ENCODE measurements at places on chromosomes 6 and 20. TPM values are rescaled to one million over a fixed set of nuclear protein-coding genes. Genes with fewer than 3 reads are reported as not detected.

The LHFPL5 gene
- not detected for total RNA-seq

The RUNX2 gene
- 7.2 TPM for total RNA-seq

The CYP21A2 gene
- 1.6 TPM for total RNA-seq

The CPXM1 gene
- 23.1 TPM for total RNA-seq

The FOXS1 gene
- not detected for total RNA-seq

The CAP2 gene
- 3.9 TPM for total RNA-seq

The NFS1 gene
- total RNA-seq: 31.7 TPM

GRCh38 chr6:54445207-54445606 is 137.0 kb downstream of the TINAG start:
- H3K36me3 ChIP-seq: no peaks in the 10 kb centered on the region
- no peaks in the 10 kb centered on the region for H3K4me1 ChIP-seq

GRCh38 chr6:20998748-20999448 is 464.6 kb downstream of the CDKAL1 start:
- no peaks in the 10 kb centered on the region for H3K36me3 ChIP-seq
- DNase-seq: no peak
- H3K4me3 ChIP-seq: no peak overlapping the region
- H3K4me1 ChIP-seq: no peaks in the 10 kb centered on the region
- no peak overlapping the region for H3K27ac ChIP-seq

DNA sequence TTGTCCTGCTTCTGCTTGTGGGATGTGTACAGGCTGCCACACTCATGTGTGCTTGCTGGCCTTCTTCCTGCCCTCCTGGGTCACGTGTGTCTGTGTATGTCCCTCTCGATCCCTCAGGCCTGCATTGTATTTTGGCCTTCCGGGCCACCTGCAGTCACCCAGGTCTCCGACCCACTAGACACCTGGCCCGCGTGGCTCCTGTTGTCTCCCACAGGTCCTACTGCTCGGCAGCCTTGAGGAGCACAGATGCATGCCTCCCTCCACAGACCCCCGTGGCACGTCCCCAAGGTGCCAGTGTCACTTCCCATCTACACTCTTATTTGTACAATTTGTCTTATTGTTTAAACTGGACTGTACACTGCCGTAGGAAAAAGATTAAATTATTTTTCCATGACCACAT is 43.1 kb downstream of the FOXC1 start:
- no peak for DNase-seq
- no peaks in the 10 kb centered on the region for H3K27me3 ChIP-seq
- no peak overlapping the region for H3K4me3 ChIP-seq
- no peaks in the 10 kb centered on the region for H3K4me1 ChIP-seq
- H3K27ac ChIP-seq: no peak overlapping the region

- peaks cover 5% of the 10 kb centered on the region for H3K36me3 ChIP-seq
- no peaks in the 10 kb centered on the region for H3K27me3 ChIP-seq
- no peak overlapping the region for H3K4me3 ChIP-seq
- no peaks in the 10 kb centered on the region for H3K4me1 ChIP-seq
These were observed 19.7 kb downstream of the FAM217A start for GRCh38 chr6:4059115-4059777.

- no peak overlapping the region for H3K27ac ChIP-seq
- no peaks in the 10 kb centered on the region for H3K4me1 ChIP-seq
- H3K4me3 ChIP-seq: no peak overlapping the region
- H3K36me3 ChIP-seq: no peaks in the 10 kb centered on the region
- DNase-seq: no peak
These were observed 60.6 kb downstream of the ANKS1A start for GRCh38 chr6:34949636-34950035.

DNA sequence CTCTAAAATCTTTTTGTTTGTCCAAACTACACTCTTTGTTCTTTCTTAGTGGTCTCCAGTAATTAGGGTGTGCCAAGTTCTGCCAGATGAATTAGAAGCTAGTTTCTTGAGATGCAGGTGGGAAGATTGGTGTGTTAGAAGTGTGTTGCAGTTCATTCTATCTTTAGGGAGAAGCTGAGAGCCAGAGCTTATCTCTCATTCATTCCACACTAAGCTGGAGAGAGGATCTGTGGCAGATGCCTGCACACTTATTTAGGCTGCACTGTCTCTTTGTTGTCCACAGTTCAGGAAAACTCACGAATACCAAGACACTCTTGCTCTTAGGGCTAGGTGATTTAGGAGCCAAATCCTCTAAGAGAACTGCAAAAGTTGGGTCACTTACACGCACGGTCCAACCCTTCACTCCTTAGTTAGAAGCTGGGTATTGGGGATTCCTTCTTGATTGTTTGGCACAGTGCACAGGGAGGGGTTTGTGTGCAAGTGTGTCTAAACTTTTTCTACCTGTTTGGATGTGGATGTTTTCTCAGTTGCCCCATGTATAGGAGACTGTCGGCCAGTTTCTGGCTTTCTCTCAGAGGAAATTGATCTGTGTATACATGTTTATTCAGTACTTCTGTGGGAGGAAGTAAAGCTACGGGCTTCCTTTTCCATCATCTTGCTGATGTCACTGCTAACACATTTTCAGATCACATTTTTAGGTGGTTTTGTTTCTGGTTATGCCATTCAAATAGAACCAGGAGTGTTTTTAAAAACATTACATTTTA is 49.5 kb downstream of the SMAP1 start:
- no peak overlapping the region for H3K4me3 ChIP-seq
- DNase-seq: no peak
- H3K4me1 ChIP-seq: no peaks in the 10 kb centered on the region
- H3K36me3 ChIP-seq: no peaks in the 10 kb centered on the region
- H3K27me3 ChIP-seq: no peaks in the 10 kb centered on the region

DNA sequence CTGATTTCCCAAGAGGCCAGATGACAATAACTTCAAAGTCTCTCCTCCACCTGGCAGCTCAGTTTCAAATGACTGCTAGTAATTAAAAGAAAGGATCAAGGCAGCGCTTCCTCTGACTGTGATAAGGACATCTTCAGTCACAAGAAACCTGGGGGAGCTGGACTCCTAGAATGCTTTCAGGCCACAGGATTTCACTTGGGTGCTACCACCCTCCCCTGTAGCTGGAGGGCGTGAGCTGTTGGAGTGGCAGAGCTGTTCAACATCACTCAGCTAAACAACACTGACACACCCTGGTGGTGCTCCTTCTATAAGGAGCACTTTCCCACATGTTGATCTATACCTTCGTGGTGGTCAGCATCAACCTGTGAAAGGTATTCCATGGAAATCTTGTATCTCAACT is 2.2 kb upstream of the CNR1 start:
- H3K27ac ChIP-seq: no peak overlapping the region
- H3K27me3 ChIP-seq: peaks cover 40% of the 10 kb centered on the region
- DNase-seq: no peak
- H3K36me3 ChIP-seq: no peaks in the 10 kb centered on the region
- no peaks in the 10 kb centered on the region for H3K4me1 ChIP-seq

GRCh38 chr6:68776354-68776753 is 141.3 kb downstream of the ADGRB3 start:
- DNase-seq: no peak
- H3K4me3 ChIP-seq: no peak overlapping the region
- H3K27ac ChIP-seq: no peak overlapping the region
- no peaks in the 10 kb centered on the region for H3K27me3 ChIP-seq
- H3K4me1 ChIP-seq: no peaks in the 10 kb centered on the region
- H3K36me3 ChIP-seq: no peaks in the 10 kb centered on the region

DNA sequence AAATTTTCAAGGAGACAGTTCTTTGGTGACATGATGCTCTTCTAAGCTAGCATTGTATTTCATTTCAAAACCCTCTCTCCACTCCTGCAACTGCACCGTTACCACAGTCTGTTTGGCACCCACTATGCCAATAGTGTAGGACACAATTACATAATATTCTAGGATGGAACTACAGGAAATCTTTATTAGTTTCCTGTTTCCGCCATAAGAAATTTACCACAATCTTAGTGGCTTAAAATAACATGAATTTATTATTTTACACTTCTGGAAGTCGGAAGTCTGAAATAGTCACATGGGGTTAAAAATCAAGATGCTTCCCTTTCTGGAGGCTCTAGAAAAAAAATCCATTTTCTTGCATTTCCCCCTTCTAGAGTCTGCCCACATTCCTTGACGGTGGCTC is 733.1 kb downstream of the HDGFL1 start:
- H3K4me1 ChIP-seq: no peaks in the 10 kb centered on the region
- H3K36me3 ChIP-seq: peaks cover 4% of the 10 kb centered on the region
- no peak for DNase-seq
- no peak overlapping the region for H3K4me3 ChIP-seq

DNA sequence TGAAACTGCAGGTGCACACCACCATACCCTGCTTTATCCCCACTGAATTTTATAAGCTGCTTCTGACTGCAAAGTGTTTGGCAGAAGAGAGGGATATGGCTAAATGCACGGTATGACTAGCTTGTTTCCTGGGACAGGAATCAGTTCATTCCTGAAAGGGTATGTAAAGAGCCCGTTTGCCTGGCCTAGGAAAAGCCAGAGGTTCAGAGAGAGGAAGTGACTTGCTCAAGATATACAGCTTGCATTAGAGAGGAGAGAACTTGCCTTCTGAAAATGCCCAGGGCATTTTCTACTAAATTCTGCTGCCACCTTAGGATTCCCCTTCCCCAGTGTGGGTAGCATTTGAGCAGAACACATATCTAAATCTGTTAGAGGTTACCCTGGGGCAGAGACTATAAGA is 683 bp upstream of the GCNT2 start:
- no peak overlapping the region for H3K4me3 ChIP-seq
- H3K4me1 ChIP-seq: no peaks in the 10 kb centered on the region
- DNase-seq: no peak
- peak overlapping the region; percentile 89 for H3K27ac ChIP-seq
- no peaks in the 10 kb centered on the region for H3K36me3 ChIP-seq

GRCh38 chr6:22194188-22194921 is 102.5 kb downstream of the PRL start:
- H3K4me3 ChIP-seq: no peak overlapping the region
- H3K4me1 ChIP-seq: no peaks in the 10 kb centered on the region
- H3K27me3 ChIP-seq: no peaks in the 10 kb centered on the region
- DNase-seq: no peak
- H3K36me3 ChIP-seq: no peaks in the 10 kb centered on the region

DNA sequence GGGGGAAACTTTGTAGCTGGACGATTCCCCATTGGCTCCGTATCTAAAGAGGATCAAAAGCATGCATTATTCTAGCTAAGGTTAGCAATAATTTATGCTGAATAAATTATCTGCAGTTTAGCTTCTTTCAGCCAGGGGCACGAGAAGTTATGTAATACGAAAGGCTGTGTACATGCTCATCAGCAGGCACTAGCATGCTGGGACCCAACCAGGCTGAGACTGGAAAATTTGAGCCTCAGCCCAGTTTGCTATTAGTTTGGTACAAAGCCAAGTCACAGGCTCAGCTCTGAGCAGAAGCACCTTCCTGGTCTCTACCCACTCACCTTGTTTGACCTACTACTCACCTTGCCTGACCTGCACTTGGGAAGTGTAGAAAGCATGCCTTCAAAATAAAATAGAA is 328.1 kb upstream of the ARID1B start:
- H3K27me3 ChIP-seq: no peaks in the 10 kb centered on the region
- DNase-seq: peak; percentile 42
- H3K4me1 ChIP-seq: no peaks in the 10 kb centered on the region
- no peak overlapping the region for H3K27ac ChIP-seq
- no peaks in the 10 kb centered on the region for H3K36me3 ChIP-seq

DNA sequence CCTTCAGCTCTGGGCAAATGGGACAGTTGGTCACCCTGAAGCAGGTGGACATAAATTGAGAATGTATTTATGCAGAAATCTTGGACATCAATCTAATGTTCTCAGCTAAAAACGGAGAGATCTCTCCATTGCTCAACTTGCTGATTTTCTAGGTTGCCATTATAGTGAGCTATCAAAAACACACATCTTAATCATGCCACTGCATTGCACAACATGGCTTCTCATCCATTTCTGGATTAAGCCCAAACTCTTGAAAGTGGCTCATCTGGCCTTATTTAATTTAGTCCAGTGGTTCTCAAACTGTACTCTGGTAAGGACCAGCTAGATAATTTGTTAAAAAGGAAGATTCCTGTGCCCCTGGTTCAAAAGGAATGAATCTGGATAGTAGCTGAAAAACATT is 324.9 kb upstream of the CITED2 start:
- no peaks in the 10 kb centered on the region for H3K4me1 ChIP-seq
- H3K4me3 ChIP-seq: no peak overlapping the region
- H3K27ac ChIP-seq: no peak overlapping the region
- H3K27me3 ChIP-seq: no peaks in the 10 kb centered on the region

- DNase-seq: no peak
- H3K27ac ChIP-seq: no peak overlapping the region
- no peaks in the 10 kb centered on the region for H3K27me3 ChIP-seq
- H3K4me1 ChIP-seq: no peaks in the 10 kb centered on the region
These were observed 3.0 kb upstream of the SSR1 start for GRCh38 chr6:7315948-7316365.

- no peak overlapping the region for H3K4me3 ChIP-seq
- H3K4me1 ChIP-seq: no peaks in the 10 kb centered on the region
- H3K36me3 ChIP-seq: no peaks in the 10 kb centered on the region
- no peaks in the 10 kb centered on the region for H3K27me3 ChIP-seq
These were observed 129.4 kb downstream of the CDH26 start for GRCh38 chr20:60087563-60088105.

DNA sequence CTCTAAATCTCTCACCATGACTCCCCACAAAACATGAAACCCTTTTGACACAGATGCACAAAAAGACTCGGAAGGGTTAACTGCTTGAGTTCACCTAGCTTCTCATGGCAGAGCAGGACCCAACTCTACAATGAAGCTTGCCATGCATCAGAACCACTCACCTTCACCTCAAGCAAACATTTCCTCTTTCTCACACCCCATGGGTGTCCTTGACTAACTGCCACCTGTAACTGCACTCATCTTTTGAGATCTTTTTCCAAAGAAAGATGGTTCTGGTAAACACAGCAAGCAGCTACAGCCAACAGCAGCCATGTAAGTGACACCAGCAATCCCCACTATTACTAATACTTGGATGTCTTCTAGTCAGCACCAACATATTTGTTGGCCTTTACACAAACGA is 76.5 kb downstream of the EFHC1 start:
- H3K36me3 ChIP-seq: no peaks in the 10 kb centered on the region
- no peak for DNase-seq
- H3K4me1 ChIP-seq: no peaks in the 10 kb centered on the region
- H3K4me3 ChIP-seq: no peak overlapping the region

Measured in breast epithelium (tissue), 4 donors.